ENCODE measurements at places on chromosomes 11 and 22. TPM values are rescaled to one million over a fixed set of nuclear protein-coding genes. Genes with fewer than 3 reads are reported as not detected.
A peak's percentile ranks its signal among the peaks of the same experiment; 100 is the strongest.

The CELSR1 gene
- total RNA-seq = 9.7 TPM

- DNase-seq = no peak
Measured at GRCh38 chr11:2277008-2277346, 6.6 kb upstream of the ASCL2 start.

DNA sequence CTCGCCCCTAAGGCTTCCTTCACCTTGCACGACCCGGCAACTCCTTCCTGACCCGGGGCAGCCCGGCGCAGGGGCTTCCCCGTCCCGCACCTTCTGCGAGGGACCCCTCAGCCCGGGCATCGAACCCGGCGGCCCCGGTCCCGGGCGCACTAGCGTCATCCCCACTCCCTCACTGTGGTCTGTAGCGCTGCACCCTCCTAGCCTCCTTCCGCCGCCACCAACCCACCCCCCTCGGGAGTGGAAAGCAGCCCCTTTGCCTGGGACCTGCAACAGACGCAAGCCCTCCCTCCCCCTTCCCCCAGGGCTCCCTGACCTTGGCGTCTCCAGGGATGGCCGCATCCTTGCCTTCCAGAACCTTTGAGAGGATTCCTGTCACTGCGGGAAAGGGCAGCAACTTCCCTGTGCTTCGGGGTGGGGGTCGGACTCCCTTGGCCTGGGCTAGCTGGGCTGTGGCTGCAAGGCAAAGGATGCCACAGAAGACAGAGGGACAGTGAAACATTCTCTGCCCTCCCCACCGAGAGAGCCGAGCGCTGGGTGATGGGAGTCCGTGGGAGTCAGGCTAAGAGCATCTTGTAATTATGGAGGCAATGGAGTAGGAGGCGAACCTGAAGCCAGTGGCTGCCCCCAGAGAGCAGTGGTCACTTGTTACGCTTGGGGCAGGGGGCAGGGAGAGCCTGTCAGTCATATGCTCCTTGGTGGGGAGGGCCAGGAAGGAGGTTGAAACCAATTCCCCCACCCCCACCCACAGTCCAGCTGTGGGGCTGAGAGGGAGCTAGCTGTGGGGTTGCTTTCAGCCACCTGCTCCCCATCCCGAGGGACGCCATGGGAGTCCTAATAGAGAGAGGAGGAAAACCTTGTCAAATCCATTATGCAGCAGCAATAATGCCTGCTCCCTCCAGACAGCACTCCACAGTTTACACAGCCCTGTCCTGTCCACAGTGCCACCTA, 920 bp downstream of the TMEM132A start:
- DNase-seq = no peak

GRCh38 chr11:33065445-33066178, 26.2 kb downstream of the TCP11L1 start:
- DNase-seq = peak; percentile 77

- DNase-seq = no peak
Measured at GRCh38 chr11:28169816-28170215, 61.6 kb downstream of the METTL15 start.

- DNase-seq = peak; percentile 34
Measured at GRCh38 chr11:65537620-65538231, 12.8 kb downstream of the SCYL1 start.

The FBLN1 gene
- total RNA-seq = 93.3 TPM

DNA sequence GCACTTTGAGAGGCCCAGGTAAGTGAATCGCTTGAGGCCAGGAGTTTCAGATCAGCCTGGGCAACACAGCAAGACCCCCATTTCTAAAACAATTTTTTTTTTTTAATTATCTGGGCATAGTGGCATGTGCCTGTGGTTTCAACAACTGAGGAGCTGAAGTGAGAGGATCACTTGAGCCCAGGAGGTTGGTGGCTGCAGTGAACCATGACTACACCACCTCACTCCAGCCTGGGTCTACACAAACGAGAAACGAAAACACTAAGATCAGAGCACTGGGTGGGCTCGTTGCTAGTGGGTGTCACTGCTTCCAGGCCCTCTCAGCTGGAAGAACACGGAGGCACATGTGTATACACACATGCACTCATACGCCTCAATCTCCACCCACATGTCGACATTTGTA, 4.1 kb upstream of the MOB2 start:
- no peak for DNase-seq

The SCGB1D2 gene
- 4.0 TPM for total RNA-seq

The HOATZ gene
- total RNA-seq = not detected

The KRTAP5-2 gene
- not detected for total RNA-seq

- DNase-seq = no peak
Measured at GRCh38 chr11:35253237-35253636, 114.3 kb downstream of the CD44 start.

DNA sequence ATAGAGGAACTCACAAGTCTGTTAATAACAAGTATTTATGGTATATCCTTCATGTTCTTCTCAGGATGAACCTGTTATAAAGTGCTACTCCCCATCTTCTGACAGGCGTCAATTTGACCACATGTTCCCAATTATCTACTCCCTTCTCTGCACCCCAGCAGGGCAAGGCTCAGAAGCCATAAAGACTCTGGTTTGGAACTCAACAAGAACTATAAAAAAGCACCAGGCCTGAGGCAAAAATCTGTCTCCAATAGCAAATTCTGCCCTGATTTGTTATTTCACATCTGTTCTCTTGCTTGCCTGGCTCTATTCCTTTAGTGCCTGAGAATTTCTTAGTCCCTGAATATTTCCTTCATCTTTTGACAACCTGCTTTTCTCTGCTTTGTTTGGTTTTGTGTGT, 618.2 kb upstream of the KIRREL3 start:
- DNase-seq = no peak

- no peak for DNase-seq
Measured at GRCh38 chr11:93740031-93740729, 1.1 kb downstream of the TAF1D start.

DNA sequence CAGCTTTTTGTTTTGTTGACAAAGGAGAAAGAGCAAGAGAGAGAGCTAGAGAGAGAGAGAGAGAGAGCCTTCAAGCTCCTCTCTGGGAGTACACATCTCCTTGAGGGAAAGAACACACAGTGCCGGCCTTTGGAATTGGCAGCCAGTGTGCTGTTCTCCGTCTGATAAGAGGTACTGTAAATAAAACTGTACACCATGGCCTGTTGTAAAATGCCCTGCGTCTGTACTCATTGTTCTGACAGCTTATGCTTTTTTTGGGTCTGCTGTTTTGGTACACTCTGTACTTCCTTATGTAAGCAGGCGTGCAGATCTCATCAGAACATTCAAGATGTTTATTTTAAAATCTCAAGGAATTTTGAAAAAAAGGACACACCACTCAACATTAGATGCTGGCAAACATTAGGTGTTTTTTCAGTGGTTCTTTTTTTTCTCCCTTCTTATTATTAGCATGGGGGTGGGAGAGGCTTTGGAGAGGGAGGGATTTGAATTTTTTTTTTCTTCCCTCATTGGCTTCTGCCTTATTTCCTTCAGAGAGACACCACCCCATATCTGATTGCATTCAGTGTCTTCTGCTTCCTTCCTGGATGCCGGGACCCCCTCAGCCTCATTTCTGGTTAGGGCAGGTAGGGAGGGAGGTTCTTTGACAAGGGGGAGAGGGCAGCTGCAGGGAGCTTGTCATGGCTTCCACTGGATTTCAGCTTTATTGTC, 116.8 kb upstream of the NNMT start:
- peak; percentile 87 for DNase-seq

DNA sequence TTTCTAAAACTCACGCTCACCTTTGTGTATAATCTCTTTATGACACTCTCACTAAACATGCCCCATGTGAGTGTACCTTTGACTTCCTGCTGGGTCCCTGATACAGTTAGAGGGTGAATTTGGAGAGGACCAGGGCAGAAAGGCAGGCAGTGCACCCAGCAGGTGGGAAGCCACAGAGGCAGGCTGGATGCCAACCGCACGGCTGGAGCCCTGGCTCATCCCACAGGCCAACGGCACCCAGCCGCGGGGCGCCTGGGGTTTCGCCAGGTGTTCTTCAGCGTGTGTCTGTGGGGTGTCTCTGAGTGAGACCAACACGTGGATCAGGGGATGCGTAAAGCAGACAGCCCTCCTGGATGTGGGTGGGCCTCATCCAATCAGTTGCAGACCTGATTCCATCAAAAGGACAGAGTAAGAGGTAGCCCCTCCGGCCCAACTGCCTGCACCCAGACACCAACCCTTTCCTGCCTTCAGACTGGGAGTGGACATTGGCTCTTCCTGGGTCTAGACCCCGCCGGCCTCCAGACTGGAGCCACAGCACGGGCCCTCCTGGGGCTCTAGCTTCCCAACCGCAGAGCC, 51.6 kb downstream of the DHCR7 start:
- no peak for DNase-seq

DNA sequence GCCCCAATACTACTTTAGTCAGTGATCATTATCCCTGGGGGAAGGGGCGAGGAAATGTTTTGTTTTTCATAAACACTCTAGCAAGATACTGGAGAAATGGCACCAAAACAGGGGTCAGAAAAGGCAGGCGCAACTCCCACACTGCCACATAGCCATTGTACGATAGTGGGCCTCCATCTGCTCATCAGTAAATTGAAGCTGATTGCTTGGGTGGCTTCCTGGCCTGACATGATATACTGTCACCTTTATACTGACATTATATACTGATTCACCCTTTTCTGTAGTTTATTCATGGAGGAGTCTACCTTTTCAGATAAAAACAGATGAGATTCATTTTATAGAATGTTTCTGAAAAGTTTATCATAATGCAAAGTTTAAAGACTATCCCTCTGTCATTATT, 51.6 kb upstream of the CCDC34 start:
- no peak for DNase-seq

The MS4A12 gene
- not detected for total RNA-seq

DNA sequence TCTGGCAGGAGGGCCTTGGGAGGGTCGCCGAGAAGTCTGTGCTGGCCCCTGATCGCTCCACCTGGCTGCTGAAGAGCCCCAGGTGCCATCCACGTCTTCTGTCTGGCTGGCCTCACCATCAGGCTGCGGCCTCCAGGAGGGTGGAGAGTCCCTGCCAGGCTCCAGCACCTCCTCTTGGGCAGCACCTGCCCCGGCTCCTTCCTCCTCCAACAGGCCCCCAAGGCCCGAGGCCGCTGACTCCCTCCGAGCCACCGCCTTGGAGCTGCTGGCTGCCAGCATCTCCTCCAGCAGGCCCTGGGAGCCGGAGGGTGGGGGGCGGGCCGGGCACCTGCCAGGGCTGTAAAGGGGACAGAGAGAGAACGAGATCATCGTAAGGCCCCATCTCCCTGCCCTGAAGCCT, 22.3 kb downstream of the TNKS1BP1 start:
- DNase-seq = no peak

DNA sequence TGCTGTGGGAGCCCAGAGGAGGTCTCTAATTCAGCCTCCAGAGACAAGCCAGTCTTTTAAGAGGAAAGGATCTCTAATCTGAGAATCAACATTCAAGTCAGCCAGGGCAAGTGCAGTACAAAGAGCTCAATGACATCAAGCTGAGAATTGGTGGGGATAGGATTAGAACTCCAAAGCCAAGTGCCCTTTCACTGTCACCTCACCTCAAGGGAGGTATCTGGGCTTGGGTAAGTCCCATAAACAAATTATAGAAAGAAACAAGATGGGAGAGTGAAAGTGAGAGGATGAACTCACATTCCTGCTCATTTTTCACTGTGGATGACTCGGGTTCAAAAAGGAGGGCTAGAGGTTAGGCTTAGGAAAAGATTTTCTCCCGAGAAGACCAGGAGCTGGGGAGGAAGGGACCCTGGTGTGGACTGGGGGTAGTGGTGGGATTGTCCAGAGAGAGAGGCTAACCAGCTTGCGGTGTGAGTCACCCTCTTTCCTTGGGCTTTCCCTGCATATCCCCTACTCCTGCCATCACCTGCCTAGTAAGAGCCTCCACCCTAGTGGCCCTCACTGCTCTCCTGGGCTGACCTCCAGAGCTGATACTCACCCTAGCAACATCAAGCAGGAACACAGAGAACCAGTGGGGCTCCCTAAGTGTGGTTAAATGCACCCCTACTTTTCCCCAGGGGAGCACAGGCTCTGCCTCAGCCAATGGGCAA, 70.4 kb downstream of the RRM1 start:
- DNase-seq = no peak

The NFAM1 gene
- 2.0 TPM for total RNA-seq

GRCh38 chr11:8080674-8081590, at the start of gene TUB:
TUB (plus strand) TSS chr11:8081211; CDS start chr11:8081511, 300 bp downstream.
- peak; percentile 56 for DNase-seq

The PLXNB2 gene
- 81.7 TPM for total RNA-seq

- DNase-seq = no peak
Measured at GRCh38 chr22:47307326-47307725, 544.9 kb downstream of the TBC1D22A start.

The NCR3LG1 gene
- total RNA-seq = 0.55 TPM

GRCh38 chr11:11415901-11416300, 62.9 kb upstream of the CSNK2A3 start:
- DNase-seq = no peak

The RPS19BP1 gene
- total RNA-seq = 58.1 TPM

DNA sequence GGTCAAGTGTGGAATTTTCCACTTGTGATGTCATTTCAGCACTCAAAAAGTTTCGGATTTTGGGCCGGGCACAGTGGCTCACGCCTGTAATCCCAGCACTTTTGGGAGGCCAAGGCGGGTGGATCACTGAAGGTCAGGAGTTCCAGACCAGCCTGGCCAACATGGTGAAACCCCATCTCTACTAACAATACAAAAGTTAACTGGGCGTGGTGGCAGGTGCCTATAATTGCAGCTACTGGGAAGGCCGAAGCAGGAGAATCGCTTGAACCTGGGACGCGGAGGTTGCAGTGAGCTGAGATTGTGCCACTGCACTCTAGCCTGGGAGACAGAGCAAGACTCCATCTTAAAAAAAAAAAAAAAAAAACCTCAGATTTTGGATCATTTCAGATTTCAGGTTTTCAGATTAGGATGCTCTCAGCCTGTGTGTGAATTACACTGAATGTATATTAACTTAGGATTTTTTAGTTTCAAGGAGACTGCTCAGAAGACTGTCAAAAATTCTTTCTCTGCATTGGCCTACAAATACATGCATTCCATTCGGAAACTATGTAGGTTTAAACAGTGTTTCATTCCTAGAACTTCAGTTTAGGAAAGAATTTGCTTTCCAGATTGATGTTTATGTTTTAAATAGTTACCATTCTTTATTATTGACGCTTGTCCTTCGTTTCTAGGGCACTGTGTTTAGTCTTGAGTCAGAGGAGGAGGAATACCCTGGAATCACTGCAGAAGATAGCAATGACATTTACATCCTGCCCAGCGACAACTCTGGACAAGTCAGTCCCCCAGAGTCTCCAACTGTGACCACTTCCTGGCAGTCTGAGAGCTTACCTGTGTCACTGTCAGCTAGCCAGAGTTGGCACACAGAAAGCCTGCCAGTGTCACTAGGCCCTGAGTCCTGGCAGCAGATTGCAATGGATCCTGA, 48.0 kb downstream of the BID start:
- no peak for DNase-seq

GRCh38 chr11:111834432-111835163, 36.8 kb downstream of the ALG9 start:
- no peak for DNase-seq

GRCh38 chr22:21047730-21048129, 2.0 kb downstream of the LRRC74B start:
- no peak for DNase-seq

The RFPL2 gene
- total RNA-seq = not detected

The PRDX5 gene
- 362 TPM for total RNA-seq

GRCh38 chr22:43798492-43798891, 13.6 kb downstream of the EFCAB6 start:
- DNase-seq = no peak

GRCh38 chr11:69123593-69124545, 31.9 kb upstream of the SMIM38 start:
- peak; percentile 24 for DNase-seq

Measured in left ventricle myocardium superior (tissue), 1 donor.